ENCODE measurements at places on chromosomes 2 and 18.

GRCh38 chr2:38509314-38509946 lies 93.3 kb downstream of the HNRNPLL start:
- no peak for DNase-seq

DNA sequence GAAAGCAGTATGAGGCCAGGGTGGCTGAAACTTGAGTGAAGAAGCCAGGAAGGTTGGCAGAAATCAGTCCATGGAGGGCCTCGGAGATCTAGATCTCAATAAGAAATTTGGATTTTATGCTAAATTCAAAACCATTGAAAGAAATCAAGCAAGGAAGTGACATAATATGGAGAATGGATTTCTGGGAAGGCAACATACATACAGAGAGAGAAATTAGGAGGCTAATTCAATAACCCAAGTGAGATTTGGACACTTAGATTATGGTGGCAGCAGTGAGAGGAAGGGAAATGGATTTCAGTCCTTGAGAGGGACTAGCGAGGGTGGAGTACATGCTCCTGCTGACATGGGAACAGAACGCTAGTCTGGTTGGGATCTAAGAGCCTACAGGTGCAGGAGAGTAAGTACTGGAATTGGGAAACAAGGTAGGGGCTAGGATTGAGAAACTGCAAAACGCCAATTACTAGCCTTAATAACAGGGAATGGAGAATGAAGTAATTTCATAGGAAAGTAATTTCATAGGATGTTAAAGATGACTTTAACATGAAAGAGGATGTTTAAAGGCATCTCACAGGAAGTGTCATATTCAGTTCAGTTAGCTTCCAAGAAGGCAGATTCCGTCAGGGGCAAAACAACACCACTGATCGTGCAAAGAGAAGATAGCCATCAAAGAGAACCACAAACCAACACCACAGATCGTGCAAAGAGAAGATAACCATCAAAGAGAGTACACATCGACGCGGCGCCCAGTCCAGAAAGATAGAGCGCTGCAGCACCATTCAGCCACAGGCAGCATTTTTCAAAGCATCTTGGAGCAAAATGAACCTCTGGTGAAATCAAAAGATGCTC lies 27.2 kb downstream of the CDKL4 start:
- DNase-seq, result no peak

DNA sequence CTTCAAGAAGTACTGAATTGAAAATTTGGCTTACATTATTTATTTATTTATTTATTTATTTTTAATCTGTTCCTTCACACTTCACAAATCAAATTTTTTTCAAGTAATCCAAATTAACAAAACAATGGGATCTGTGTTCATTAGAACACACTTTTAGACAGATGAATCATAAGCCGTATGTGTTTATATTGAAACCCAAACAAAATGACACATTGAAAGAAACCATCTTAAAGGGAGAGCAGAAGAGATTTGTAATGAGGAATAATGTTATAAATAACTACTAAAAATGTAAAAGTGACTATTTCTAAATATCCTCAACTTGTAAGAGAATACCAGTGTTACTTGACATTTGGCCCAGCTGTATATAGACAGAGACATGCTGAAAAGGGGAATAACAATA lies 991.0 kb upstream of the CHAC2 start:
- DNase-seq, result no peak

- peak; percentile 50 for DNase-seq
Observed at GRCh38 chr2:651951-652373, 25.2 kb downstream of the TMEM18 start.

DNA sequence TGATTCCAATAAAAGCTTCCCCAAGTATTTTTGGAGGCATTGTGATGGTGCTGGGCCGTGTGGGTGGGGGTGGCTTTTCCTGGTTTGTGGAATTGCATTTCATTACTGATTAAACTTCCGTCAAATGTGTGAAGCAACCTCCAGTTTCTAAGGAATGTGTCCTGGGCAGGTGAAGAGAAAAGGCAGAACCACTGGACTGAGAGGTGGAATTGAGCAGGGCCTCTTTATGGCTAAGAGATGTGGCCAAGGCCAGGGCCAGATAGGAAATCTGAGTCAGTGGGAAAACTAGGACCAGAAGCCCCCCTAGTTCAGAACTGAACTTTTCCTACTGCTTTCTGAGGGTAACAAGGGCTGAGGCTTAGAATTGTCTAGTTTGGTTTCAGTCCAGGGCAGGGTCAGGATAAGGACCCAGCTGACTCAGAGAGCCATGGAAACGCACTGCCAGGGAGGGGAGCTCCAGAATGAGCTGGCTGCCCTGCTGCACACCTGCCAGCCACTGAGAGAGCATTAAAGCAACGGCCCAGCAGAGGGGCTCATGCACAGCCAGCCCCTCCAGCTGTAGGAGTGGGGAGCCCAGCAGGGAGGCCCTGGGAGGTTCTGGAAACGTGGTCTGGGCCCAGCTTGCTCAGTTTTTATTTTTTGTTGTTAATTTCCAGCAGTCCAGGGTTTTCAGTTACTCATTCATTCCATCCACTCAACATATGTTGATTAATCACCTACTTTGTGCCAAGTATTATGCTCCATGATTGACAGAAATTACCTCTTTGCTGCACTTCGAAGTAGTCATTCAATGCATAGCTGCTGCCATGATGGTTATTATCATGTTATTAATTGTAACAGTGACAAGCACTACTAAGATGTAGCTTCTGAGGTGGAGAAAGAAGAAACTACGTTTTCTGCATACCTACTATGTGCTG lies 156.1 kb downstream of the MSH2 start:
- DNase-seq, result no peak

DNA sequence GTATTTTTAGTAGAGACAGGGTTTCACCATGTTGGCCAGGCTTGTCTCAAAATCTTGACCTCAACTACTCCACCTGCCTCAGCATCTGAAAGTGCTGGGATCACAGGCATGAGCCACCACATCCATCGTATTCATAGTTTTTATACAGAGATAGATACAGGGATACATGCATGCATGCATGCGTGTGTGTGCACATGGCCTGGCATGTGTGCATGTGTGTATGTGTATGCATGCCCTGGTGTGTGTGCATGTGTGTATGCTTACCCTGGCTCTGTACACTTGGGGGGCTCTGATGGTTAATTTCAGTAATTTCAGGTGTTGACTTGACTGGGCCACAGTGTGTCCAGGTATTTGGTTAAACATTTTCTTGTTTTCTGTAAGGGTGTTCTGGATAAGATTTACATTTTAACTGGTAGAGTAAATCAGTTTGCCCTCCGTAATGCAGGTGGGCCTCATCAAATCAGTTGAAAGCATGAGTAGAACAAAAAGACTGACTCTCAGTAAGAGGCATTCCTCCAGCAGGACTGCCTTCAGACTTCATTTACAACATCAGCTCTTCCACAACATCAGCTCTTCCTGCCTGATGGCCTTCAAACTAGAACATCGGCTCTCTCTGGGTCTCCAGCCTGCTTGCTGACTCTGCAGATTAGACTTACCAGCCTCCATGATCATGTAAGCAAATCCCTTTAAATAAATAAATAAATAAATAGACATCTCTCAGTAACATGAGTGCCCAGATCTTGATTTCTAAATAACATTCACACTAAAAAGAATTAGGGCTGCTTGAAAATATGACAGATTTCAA lies 30.8 kb downstream of the SESTD1 start:
- no peak for DNase-seq

DNA sequence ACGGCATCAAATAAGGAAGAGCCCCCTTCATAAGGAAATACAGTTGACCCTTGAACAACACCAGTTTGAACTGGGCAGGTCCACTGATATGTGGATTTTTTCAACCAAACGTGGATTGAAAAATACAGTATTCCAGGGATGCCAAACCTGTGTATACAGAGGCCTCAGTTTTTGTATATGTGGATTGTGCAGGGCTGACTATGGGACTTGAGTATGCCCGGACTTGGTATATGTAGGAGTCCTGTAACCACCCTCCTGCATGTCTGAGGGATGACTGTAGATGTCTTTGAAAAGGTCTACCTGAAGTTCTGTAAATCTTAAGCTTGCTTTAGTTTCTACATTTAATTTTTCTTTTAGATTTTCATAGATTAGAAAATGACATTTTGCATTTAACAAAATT lies 50.0 kb downstream of the EML4 start:
- no peak for DNase-seq

DNA sequence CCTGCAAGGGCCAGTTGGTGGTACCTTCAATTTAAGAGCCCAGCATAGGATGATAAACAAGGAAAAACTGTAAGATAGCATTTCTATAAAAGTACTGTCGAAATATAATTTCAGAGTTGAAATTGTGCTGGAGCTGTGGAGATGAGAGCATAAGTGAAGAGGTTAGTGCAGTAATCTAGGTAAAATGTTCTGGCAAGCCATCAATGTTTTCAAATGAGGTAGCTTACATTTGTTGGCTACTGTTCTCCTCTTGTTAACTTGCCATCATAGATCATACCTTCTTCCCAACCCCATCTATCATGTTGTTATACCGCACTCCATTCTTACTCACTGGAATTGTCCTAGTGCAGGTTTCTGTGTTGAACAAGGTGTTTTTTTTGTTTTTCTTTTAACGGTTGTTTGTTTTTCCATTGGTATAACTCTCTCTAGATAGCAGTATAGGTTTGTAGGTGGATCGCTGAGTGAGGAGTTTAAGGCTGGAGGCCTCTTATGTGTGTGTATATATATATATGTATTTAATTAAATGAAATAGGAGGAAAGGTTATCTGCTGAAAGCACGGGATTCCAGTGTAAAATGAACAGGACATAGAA lies 40.5 kb downstream of the EHBP1 start:
- no peak for DNase-seq

- DNase-seq, result peak; percentile 66
Observed at GRCh38 chr2:69095305-69095704, 82.3 kb downstream of the ANTXR1 start.

DNA sequence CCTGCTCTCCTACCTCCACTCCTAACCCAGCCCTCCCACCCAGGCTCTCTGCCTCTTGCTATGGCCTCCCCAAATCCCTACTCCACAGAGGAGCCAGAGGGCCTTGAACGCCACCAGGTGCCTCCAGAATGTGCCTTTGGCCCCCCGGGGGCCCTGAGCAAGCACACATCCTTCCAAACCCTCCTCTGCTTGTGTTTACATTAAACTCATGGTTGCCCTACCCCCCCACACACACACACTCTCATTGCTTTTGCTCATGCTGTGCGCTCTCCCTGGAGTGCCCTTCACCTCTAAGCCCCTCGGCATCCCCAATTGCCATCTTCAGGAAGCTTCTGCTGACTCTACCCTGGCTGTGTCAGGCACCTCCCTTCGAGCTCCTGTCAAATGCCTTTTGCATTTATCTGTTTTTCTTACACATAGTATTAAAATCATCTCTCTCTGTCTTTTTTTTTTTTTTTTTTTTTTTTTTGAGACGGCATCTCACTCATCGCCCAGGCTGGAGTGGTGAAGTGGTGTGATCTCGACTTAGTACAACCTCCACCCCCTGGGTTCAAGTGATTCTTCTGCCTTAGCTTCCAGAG lies 16.3 kb upstream of the TET3 start:
- no peak for DNase-seq

DNA sequence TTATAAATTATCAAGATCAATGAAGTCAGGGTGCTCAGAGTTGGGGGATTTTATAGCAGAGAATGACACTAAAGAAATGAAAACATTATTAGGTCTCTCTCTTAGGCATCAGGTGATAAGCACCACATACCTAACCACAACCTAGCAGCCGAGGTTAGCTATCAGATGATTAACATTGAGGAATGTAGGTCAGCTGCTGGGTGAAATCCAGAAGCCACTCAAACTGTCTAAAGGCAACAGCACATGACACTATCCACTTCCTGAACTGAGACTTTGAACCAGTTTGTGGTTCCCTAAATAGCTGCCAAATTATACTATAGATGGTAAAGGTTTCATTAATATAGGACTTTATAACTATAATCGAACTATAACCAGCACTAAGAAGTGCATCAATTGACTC lies 4.7 kb downstream of the EPG5 start:
- DNase-seq, result no peak

- DNase-seq, result no peak
Observed at GRCh38 chr2:95261602-95262001, 12.6 kb upstream of the PROM2 start.

DNA sequence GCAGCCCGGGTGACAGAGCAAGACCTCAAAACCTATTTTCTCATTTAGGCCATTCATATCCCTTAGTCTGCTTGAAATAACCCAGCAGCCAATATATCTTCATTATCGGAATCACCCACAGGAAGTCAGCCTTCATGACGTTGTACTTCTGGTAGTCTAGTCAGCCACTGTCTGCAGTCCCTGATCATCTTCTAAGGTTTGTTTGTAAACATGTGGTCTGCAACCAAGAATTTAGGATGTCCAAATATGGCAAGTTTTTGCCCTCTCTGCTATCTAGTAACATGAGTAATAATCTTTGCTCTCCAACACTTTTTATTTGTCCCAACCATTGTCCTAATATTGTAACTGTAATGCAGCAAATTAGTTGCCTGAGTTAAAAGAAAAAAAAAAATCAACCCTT lies 92.5 kb downstream of the PRPF40A start:
- no peak for DNase-seq

- no peak for DNase-seq
Observed at GRCh38 chr2:214902286-214902685, 92.8 kb upstream of the BARD1 start.

Measured in right hindlimb (tissue), 1 donor.